ENCODE measurements at places on chromosomes 1 and 21.

DNA sequence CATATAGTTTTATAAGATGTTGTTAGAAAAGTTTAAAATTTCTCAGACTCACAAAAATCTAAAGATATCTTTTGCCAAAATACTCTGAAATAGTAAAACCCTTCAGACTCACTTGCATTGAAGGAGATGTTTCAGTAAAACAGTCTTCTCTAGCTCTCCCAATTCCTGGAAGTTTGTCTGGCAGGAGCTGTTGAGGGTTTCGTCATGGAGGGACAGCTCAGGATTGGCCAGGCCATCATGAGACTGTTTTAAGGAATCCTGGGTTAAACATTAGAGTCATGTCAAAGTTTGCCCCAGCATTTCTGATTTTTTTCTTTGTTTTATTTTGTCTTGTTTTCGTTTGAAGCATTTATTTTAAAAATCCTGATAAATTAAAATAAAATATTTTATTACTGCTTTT, 293.8 kb upstream of the PBX1 start:
- no peaks in the 10 kb centered on the region for H3K36me3 ChIP-seq
- H3K27ac ChIP-seq: no peak overlapping the region
- no peak for DNase-seq

DNA sequence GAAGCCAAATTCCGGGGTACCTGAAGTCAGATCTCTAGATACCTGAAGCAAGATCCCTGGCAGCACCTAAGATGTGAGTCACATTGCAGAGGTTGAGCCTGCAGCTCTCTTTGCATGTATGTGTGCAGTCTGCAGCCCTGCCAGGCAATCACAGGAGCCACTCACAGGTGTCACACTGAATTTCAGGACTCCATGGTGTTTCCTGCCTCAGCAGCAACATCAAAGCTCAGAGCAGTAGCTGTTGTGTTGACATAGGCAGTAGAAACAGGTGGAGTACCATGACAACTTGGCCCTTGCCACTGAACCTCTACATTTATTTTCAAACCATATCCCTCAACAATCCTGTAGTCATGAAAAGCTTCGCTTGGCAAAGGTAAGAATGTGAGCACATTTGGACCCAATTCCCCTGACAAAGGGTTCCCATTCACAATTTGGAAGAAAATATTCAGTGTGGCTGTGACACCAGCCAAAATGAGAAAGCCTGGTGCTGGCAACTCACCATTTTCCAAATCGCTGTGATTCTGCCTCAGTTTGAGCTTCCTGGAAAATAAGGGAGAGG, 419.8 kb upstream of the NFIA start:
- no peak for DNase-seq
- H3K4me3 ChIP-seq: no peak overlapping the region
- H3K4me1 ChIP-seq: no peaks in the 10 kb centered on the region
- H3K27me3 ChIP-seq: peaks cover 1% of the 10 kb centered on the region
- no peak overlapping the region for H3K27ac ChIP-seq
- H3K36me3 ChIP-seq: no peaks in the 10 kb centered on the region

DNA sequence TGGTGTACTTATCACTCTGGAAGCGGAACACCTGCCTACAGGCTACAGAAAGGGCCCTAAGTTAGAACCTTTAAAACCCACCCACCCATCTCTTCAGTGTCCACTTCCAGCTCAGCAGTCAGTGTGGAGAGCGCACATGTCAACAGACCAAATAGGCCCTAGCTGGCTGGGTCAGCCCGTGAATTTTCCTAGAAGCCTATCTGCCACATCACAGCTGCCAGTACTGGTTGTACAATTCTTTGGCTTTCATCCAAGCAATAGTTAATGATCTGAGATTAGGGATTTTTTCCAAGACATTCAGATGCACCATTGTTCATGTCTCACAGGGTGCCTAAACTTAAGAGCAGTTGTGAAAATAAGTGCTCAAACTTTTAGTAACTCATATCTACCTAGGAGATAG, 197.1 kb downstream of the KCNK2 start:
- no peak overlapping the region for H3K4me3 ChIP-seq
- no peak for DNase-seq
- no peak overlapping the region for H3K27ac ChIP-seq
- no peaks in the 10 kb centered on the region for H3K27me3 ChIP-seq

- no peak overlapping the region for H3K27ac ChIP-seq
- peaks cover 18% of the 10 kb centered on the region for H3K27me3 ChIP-seq
- H3K4me3 ChIP-seq: no peak overlapping the region
- H3K4me1 ChIP-seq: no peaks in the 10 kb centered on the region
- H3K36me3 ChIP-seq: no peaks in the 10 kb centered on the region
Observed at GRCh38 chr1:15277447-15277838, 30.4 kb downstream of the FHAD1 start.

DNA sequence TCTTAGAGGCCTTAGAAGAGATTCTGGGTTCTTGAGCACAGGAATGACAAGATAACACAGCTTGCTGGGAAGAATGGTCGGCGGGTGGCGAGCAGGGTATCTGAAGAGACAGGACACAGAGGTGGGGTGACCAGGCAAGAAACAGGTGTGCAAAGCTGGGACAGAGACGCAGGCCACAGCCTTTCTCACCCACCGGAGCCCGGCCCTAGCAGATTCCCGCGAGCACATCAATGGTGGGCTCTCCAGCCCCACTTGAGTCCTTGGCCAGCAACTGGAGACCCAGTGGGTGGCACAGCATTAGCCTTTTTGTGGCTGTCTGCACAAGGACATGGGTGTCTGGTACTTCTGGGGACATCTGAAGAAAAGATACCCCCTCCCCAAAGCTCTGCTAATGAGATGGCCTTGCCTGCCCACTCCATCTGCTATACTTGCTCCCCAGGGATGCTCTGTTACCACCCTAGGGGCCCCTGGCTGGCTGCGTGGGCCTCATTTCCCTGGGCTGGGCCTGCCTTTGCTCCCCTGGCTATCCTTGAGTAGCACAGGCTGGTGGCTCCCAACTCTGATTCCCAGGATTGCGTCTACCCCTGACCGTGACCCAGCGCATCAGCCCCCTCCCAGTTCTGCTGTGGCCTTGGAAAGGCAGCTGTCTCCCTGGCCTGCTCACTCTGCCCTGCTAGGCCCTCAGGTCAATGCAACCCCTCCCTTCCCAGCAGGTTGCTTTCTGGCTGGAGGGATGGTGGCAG, 127.2 kb upstream of the ADAR start:
- no peak overlapping the region for H3K27ac ChIP-seq
- H3K4me1 ChIP-seq: peaks cover 2% of the 10 kb centered on the region
- no peaks in the 10 kb centered on the region for H3K36me3 ChIP-seq
- DNase-seq: no peak
- H3K4me3 ChIP-seq: no peak overlapping the region

GRCh38 chr1:24805534-24806301, 60.5 kb downstream of the CLIC4 start:
- H3K36me3 ChIP-seq: peaks cover 12% of the 10 kb centered on the region
- no peak overlapping the region for H3K4me3 ChIP-seq
- H3K27me3 ChIP-seq: no peaks in the 10 kb centered on the region

- no peak overlapping the region for H3K4me3 ChIP-seq
- DNase-seq: no peak
- peaks cover 13% of the 10 kb centered on the region for H3K4me1 ChIP-seq
- no peaks in the 10 kb centered on the region for H3K36me3 ChIP-seq
- no peak overlapping the region for H3K27ac ChIP-seq
Observed at GRCh38 chr1:236123563-236123962, 18.8 kb upstream of the GPR137B start.

DNA sequence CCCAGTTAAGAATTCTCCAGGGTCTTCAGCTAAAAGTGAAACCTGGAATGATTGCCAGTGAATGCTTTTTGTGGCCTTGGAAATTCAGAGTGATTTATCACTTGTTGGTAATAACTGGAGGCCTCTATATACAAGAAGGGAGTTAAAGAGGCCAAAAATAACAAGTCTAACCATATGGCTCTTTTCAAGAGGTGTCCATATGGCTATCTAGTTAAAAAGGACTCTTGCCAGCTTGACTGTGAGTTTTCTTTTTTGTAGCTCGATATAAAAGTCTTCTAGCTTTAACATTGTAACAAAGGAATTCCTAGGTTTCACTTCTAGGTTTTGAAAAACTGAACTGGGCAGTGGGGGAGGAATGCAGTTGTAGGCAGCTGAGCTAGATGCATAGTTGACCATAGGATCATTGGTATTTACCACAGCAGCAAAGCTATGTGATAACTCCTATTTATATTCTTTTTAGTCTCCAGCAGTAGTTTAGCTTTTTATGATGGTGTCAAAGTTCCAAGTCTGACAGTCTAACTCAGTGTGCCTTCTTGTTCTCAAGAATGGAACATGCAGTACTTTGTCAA, 44.4 kb downstream of the CACHD1 start:
- no peak overlapping the region for H3K27ac ChIP-seq
- no peak overlapping the region for H3K4me3 ChIP-seq
- no peak for DNase-seq
- no peaks in the 10 kb centered on the region for H3K36me3 ChIP-seq
- H3K4me1 ChIP-seq: peaks cover 5% of the 10 kb centered on the region

DNA sequence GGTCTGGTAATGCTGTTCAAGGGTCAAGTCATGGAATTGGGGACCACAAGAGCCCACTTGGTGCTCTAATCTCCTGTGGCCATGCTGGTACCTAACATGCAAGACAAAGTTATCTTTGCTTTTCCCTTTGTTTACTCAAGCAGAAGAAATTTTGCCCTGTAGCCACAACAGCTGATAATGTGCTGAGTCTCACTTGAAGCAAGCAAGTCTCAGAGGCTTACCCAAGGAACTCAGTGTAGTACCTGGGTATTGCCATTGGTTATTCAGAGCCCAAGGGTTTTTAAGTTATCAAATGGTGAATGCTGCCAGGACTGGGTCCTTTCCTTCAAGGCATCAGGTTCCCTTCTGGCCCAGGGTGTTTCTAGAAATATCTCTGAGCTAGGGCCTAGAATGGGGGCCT, 198.9 kb upstream of the RNPC3 start:
- no peak overlapping the region for H3K27ac ChIP-seq
- H3K4me1 ChIP-seq: no peaks in the 10 kb centered on the region
- H3K27me3 ChIP-seq: no peaks in the 10 kb centered on the region
- no peaks in the 10 kb centered on the region for H3K36me3 ChIP-seq
- no peak for DNase-seq

GRCh38 chr1:208997726-208998312, 585.7 kb upstream of the CAMK1G start:
- no peaks in the 10 kb centered on the region for H3K36me3 ChIP-seq
- no peaks in the 10 kb centered on the region for H3K4me1 ChIP-seq
- no peak overlapping the region for H3K4me3 ChIP-seq
- H3K27me3 ChIP-seq: no peaks in the 10 kb centered on the region
- no peak overlapping the region for H3K27ac ChIP-seq

DNA sequence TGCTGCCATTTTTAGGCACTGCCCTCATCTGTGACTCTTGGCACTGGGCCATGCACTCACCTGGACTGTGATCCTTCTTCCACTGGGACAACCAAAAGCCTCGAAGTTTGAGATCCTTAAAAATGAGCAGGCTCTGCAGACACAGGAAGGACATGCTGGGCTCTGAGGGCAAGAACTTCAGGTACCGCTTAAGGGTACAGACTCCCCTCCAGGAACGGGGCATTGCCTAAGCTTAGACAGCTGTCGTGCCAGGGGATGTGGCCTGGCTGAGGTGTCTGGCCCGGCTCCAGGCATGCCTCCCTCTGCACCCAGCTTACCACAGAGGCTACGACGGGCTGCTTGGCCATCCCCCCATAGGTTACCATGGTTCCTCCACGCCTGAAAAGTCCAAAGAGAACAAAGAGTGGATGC, 14.2 kb upstream of the SRSF4 start:
- peaks cover 2% of the 10 kb centered on the region for H3K4me1 ChIP-seq
- peaks cover 16% of the 10 kb centered on the region for H3K36me3 ChIP-seq
- H3K4me3 ChIP-seq: no peak overlapping the region
- no peak overlapping the region for H3K27ac ChIP-seq
- no peaks in the 10 kb centered on the region for H3K27me3 ChIP-seq

- H3K36me3 ChIP-seq: peaks cover 23% of the 10 kb centered on the region
- H3K27me3 ChIP-seq: no peaks in the 10 kb centered on the region
- peak overlapping the region; percentile 62 for H3K27ac ChIP-seq
Observed at GRCh38 chr1:150615346-150616201, 13.8 kb downstream of the ENSA start.

Data from memory B cell (primary cell).